Cardiac muscle cell (in vitro differentiated cells and primary cell): ENCODE measurements at places on chromosomes 7 and 10. TPM values are rescaled to one million over a fixed set of nuclear protein-coding genes. Genes with fewer than 3 reads are reported as not detected.
A peak's percentile ranks its signal among the peaks of the same experiment; 100 is the strongest.

Gene DAGLB
- 20.9 and 22.3 TPM in 2 replicates for total RNA-seq

DNA sequence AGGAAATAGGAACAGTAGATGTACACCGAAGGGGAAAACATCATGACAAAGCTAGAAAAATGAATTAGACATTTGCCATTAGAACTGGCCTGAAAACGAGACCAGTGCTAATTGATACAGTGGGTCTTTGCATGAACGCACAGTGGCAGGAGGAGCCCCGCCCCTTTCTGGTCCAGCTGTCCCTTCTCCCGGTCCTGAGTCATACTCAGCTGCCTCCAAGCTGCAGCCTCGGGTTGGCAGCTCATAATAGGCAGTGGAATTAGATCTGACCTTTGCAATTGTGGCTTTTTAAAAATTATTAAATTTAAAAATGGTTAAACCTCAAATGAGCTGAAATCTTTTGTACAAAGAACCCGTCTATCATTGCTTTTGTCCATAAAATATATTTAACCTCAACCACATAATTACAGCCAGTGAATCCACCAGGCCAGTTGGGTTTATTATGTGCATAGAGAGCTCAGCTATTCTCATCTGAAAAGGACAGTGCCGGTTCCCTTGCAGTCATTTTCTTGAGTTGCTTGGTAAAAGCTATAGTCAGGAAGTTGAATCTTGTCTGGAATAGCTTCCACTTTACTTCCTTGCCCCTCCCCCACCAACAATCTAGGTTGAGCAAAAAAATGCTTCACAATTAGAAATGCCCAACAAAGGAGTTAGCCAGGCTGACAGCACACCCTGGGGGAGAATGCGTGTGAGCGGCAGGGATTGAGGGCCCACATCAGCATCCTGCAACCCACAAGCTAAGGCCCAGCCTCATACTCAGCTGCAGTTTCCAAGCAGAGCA is 147.1 kb downstream of the BUB3 start:
- H3K4me1 ChIP-seq, result no peaks in the 10 kb centered on the region
- no peaks in the 10 kb centered on the region for H3K27me3 ChIP-seq
- peak; percentile 66 for DNase-seq
- no peak overlapping the region for H3K4me3 ChIP-seq
- no peaks in the 10 kb centered on the region for H3K36me3 ChIP-seq

GRCh38 chr7:112160130-112160770 is 45.9 kb downstream of the DOCK4 start:
- no peaks in the 10 kb centered on the region for H3K27me3 ChIP-seq
- no peak overlapping the region for H3K4me3 ChIP-seq
- peaks cover 15% of the 10 kb centered on the region for H3K4me1 ChIP-seq
- H3K36me3 ChIP-seq, result no peaks in the 10 kb centered on the region
- no peak for DNase-seq

GRCh38 chr7:48011323-48011722 is 17.6 kb downstream of the SUN3 start:
- no peaks in the 10 kb centered on the region for H3K27me3 ChIP-seq
- no peaks in the 10 kb centered on the region for H3K36me3 ChIP-seq
- H3K27ac ChIP-seq, result no peak overlapping the region
- no peak overlapping the region for H3K4me3 ChIP-seq

GRCh38 chr7:101507791-101508252 is 121.3 kb downstream of the MYL10 start:
- DNase-seq, result peak; percentile 63
- H3K36me3 ChIP-seq, result no peaks in the 10 kb centered on the region
- no peak overlapping the region for H3K27ac ChIP-seq
- no peak overlapping the region for H3K4me3 ChIP-seq
- H3K4me1 ChIP-seq, result no peaks in the 10 kb centered on the region

- no peak for DNase-seq
- H3K27me3 ChIP-seq, result no peaks in the 10 kb centered on the region
- no peak overlapping the region for H3K27ac ChIP-seq
- H3K4me3 ChIP-seq, result no peak overlapping the region
- no peaks in the 10 kb centered on the region for H3K4me1 ChIP-seq
Measured at GRCh38 chr7:52842202-52842900, 193.1 kb upstream of the POM121L12 start.

Gene ACTL6B
- not detected in 2 replicates for total RNA-seq

DNA sequence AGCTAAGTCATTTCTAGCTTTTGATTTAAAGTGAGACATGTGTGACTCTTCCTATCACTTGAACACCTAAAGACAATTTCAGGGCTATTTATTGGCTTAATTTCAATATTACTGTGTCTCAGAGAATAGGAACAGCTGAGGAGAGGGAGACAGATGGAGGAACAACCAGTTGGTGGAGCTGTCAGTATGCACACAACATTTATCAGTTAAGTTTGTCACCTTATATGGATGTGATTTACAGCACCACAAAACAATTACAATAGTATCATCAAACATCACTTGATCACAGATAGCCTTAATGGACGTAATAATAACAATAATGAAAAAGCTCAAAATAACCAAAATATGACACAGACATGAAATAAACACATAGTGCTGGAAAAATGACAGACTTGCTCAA is 129.6 kb downstream of the NPSR1 start:
- H3K36me3 ChIP-seq, result no peaks in the 10 kb centered on the region
- no peak overlapping the region for H3K27ac ChIP-seq
- no peaks in the 10 kb centered on the region for H3K27me3 ChIP-seq
- H3K4me3 ChIP-seq, result no peak overlapping the region

- H3K36me3 ChIP-seq, result no peaks in the 10 kb centered on the region
- H3K27ac ChIP-seq, result no peak overlapping the region
Measured at GRCh38 chr7:99209781-99210180, 1.9 kb upstream of the KPNA7 start.

DNA sequence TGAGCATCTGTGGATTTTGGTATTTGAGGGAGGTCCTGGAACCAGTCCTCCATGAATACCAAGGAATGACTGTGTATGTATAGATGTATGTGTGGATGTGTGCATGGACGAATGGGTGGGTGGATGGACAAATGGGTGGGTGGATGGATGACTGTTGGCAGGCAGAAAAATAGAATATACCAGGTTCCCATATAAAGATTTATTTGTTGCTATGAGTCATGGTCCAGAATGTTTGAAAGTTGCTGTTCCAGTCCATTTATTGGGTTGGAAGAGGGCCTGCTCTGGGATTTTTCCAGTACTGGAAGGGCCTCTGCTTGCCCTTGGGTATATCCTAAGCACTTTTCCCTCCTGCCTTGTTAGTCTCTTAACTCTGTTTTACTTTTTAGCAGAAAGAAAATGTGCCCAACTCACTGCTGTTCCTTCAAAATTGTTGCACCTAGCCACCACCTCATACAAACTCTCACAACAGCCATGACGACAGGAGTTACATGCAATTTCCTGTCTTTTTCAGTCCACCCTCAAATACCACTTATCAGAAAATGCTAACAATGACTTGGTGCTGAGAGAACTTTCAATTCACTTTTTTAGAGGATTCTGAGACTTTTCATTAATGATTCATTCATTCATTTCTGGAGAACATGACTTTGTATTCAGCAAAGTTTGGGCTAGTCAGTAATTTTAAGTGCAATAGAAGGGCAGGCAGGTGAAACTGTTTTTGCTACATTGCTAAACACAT is 108.1 kb downstream of the EEPD1 start:
- H3K36me3 ChIP-seq, result no peaks in the 10 kb centered on the region
- DNase-seq, result no peak
- peaks cover 8% of the 10 kb centered on the region for H3K4me1 ChIP-seq
- no peak overlapping the region for H3K4me3 ChIP-seq
- H3K27ac ChIP-seq, result no peak overlapping the region
- H3K27me3 ChIP-seq, result no peaks in the 10 kb centered on the region

Gene TACC2
- total RNA-seq, result 50.0 and 98.0 TPM in 2 replicates

- H3K4me1 ChIP-seq, result no peaks in the 10 kb centered on the region
- H3K36me3 ChIP-seq, result no peaks in the 10 kb centered on the region
- no peak for DNase-seq
Measured at GRCh38 chr7:22154143-22154529, 202.8 kb downstream of the RAPGEF5 start.

DNA sequence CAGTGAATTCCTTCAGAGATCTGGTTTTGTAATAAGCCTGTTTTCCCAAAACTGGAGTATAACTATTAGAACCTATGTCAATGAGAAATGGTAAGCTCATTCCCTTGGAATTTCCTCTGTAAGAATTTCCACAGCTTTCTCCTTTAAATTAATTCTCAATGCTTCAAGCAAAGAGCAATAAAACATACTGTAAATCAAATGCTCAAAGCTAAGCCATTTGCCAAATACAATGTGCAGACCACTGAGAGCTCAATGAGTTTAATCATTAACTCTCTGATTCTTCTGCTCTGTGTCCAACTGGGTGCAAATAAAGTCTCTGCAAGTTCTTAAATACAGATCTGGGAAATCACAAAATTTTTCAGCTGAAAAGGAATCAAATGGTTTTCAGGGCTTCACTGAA is 227.6 kb upstream of the IMMP2L start:
- peaks cover 10% of the 10 kb centered on the region for H3K4me1 ChIP-seq
- no peak overlapping the region for H3K27ac ChIP-seq
- DNase-seq, result no peak
- no peaks in the 10 kb centered on the region for H3K36me3 ChIP-seq

- H3K4me1 ChIP-seq, result peaks cover 19% of the 10 kb centered on the region
- H3K27me3 ChIP-seq, result no peaks in the 10 kb centered on the region
- peak; percentile 72 for DNase-seq
- H3K36me3 ChIP-seq, result peaks cover 7% of the 10 kb centered on the region
- H3K4me3 ChIP-seq, result no peak overlapping the region
- H3K27ac ChIP-seq, result peak overlapping the region; percentile 36
Measured at GRCh38 chr10:79196470-79197461, 128.0 kb downstream of the ZMIZ1 start.

GRCh38 chr7:128920913-128921582 is 10.5 kb upstream of the KCP start:
- no peaks in the 10 kb centered on the region for H3K36me3 ChIP-seq
- H3K4me1 ChIP-seq, result no peaks in the 10 kb centered on the region
- peak; percentile 62 for DNase-seq
- peaks cover 47% of the 10 kb centered on the region for H3K27me3 ChIP-seq
- no peak overlapping the region for H3K27ac ChIP-seq

GRCh38 chr10:119306514-119306951 is 99.2 kb downstream of the GRK5 start:
- no peaks in the 10 kb centered on the region for H3K36me3 ChIP-seq
- H3K4me3 ChIP-seq, result no peak overlapping the region
- H3K27me3 ChIP-seq, result no peaks in the 10 kb centered on the region
- H3K27ac ChIP-seq, result no peak overlapping the region

DNA sequence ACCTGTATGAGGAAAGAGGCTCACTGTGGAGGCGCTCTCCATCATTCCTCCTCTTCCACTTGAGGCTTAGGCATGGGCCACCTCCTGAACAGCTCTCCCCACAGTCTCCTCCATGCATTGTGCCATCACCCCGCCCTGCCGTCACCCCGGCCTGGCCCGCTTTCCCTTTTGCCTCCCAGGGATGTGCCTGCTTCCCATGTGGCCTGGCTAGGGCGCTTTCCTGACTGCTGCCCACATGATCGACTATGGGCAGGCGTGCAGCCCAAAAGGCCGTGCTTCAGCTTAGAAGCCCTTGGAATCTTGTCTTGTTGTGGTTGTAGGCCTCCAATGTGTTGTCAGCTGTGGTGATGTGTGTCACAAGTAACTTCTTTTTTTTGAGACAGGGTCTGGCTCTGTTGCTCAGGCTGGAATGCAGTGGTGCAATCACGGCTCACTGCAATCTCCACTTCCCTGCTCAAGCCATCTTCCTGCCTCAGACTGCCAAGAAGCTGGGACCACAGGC is 1.8 kb upstream of the ACTR3C start:
- DNase-seq, result no peak
- no peaks in the 10 kb centered on the region for H3K4me1 ChIP-seq
- no peak overlapping the region for H3K4me3 ChIP-seq
- H3K27me3 ChIP-seq, result no peaks in the 10 kb centered on the region
- no peaks in the 10 kb centered on the region for H3K36me3 ChIP-seq
- H3K27ac ChIP-seq, result no peak overlapping the region

Gene ADGRA1
- 0.24 and 0.28 TPM in 2 replicates for total RNA-seq

DNA sequence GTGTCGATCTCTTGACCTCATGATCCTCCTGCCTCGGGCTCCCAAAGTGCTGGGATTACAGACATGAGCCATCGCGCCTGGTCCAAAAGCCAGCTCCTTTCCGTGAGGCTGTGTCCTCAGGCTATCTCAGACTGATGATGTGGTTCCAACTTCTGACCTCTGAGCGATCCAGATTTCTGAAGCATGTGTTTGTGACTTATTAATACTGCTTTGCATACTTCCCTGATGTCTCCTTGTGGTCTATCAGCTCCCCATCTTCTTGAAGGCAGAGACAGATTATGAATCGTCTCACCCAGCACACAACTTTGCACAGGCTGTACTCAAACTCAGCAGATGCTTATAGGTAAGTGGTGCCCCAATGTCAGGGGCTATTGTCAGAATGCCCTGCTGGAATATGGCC is 2.0 kb upstream of the PLPP4 start:
- peaks cover 6% of the 10 kb centered on the region for H3K4me1 ChIP-seq
- no peak overlapping the region for H3K27ac ChIP-seq
- no peak for DNase-seq
- H3K4me3 ChIP-seq, result no peak overlapping the region
- H3K36me3 ChIP-seq, result no peaks in the 10 kb centered on the region
